ENCODE measurements at places on chromosomes 11 and 22.

DNA sequence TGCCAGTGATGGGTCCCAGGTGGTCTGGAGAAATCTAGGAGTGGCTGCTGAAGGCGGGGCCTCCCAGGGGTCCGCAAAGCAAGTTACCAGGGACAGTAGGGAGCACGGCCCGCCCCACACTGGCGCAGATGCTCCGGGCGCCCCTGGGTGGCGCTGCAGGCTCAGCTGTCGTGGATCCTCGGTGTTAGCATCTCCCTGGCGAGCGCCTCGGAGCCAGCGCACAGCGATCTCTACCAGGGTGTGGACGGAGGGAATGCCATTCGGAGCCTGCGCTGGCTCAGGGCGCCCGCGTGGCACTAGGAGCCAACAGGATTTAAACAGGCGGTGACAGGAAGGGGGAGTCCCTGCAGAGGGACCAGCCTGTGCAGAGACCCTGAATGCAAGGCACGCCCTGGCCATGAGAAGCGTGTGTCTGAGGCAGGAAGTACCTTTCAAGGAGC, 20.2 kb downstream of the FADS3 start:
- DNase-seq, result peak; percentile 73

DNA sequence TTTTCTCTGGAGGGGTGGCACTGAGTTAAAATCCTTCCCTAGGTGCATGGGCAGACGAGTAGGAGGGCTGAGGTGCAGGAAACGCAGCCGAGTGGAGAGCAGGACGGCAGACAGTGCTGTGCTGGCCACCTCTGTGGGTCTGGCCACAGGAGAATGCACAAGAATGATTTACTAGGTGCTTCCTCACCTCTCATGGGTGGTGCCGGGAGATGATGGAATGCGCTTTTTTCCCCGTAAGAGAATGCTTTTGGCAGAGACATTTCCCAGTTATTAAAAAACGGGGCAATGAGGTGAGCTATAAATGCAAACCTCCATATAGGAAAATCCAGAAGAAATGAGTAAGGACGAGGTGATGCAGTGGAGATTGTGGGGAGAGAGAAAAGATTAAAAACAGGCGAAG, 86.1 kb downstream of the ADAMTS15 start:
- no peak for DNase-seq

DNA sequence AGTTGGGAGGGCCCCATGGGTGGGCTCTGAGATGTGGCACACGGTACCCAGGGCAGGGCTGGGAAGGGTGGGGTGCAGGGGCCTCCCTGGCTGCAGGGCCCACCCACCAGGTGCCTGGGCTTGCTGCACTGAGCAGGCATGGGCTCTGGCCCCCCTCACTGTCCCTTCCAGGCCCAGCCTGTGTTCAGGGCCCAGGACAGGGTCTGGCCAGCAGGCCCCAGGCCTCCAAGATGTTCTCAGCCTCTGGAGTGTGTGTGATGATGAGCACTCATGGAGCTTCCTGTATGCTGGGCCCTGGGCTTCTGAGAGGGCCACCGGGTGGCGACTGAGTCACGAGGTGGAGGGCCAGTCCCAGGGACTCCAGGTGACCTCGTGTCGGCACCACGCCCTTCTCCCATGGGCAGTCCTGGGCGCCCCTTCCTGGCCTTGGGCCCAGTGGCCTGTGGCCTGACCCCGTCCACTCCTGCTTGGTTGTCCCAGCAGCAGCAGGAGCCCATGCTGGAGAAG, 55.9 kb upstream of the CCDC188 start:
- no peak for DNase-seq

- no peak for DNase-seq
Observed at GRCh38 chr11:44963136-44963535, 12.5 kb upstream of the TP53I11 start.

GRCh38 chr11:44760917-44761550, 34.3 kb downstream of the TSPAN18 start:
- DNase-seq, result no peak

GRCh38 chr11:113907152-113907551, 2.6 kb downstream of the HTR3B start:
- no peak for DNase-seq

- no peak for DNase-seq
Observed at GRCh38 chr11:1988667-1989317, 8.8 kb downstream of the H19 start.
